ENCODE measurements at places on chromosomes 1 and 21.

DNA sequence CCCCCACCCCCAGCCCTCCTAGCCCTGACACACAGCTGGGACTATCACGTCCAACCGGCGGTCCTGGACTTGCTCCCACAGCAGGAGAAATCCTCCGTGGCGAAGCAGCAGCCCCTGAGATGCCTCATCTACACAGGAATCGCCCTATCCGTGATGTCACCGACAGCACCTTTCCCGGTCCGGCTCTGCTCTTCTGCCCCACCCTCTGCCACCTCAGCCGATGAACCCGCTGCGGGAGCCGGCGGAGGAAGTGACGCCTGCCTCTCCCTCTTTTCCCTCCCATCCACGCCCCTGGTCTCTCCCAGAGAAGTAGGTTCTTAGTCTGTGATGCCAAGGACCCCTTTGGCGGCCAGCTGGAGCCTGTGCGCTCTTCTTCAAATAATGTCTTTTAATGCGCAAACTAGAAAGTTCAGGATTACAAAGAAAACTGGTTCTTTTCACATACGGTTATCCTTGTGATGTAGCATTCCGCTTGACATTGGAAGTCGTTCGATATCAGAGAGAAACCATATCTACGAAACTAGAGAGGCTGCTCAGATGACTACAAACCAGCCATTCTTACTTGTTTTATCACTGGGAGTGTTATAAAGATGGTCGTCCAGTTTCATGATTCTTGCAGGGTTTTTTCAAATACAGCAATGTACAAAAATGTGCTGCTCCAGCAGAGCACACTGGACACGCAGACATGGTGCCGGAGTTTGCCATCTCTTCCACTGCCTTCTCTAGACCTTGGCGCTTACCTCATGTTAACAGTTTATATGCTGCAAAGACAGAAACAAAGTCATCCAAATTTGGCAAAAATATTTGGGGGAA is 120.3 kb downstream of the PPIAL4G start:
- no peak for DNase-seq

GRCh38 chr1:162560303-162561036 is 1.1 kb upstream of the UAP1 start:
- no peak for DNase-seq

GRCh38 chr1:158806916-158807536 is 24.1 kb upstream of the MNDA start:
- DNase-seq: no peak

DNA sequence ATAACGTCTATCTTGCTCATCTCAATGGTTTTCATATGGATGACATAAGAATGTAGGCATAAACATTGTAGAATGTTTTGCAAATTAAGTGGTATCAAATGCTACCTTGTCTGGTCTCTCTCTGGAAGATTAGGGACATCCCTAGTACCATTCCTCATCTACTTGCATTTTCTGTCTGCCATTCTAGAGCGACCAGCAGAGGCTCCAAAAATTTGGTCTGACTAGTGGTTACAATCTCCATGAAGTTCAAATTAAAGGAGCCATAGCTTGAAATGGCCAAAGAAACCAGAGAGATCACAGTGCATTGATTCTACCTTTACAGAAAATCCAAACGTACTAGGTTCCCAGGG is 1.1 kb downstream of the CD84 start:
- no peak for DNase-seq
